ENCODE measurements at places on chromosomes 13 and 19.

DNA sequence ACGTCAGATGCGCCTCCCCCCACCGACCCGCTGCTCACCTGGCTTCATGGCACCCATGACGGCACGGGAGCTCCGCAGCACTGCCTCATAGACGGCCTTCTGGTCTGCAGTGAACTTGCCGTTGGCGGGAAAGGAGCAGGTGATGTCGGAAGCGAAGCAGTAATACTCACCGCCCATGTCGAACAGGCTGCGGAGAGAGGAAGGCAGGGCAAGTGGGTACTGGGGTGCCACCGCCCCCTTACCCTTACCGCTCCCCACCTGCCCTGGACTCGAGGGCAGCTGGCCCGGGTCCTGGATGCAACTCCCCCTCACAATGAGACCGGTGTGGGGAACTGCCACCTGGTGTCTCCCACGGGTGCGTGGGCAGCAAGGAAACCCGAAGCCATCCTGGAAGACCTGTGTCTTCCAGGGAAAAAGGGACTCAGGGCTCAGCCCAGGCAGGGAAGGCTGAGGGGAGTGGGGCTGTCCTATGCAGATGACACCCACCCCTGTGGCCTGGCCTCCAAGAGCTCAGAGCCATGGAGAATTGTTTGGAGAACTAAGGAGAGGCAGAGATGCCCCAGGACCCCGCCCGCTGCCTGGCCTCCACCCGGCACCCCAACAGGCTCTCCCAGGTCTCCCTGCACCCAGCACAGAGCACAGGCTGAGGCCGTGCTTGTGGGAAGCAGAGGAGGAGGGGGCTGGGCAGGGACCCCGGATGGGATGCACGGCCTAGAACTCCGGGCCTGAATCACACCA is 28.3 kb downstream of the CEBPG start:
- DNase-seq, result no peak

GRCh38 chr19:5152767-5153532 is 184.0 kb downstream of the KDM4B start:
- no peak for DNase-seq

GRCh38 chr19:35671818-35672217 is 5.5 kb downstream of the UPK1A start:
- no peak for DNase-seq

GRCh38 chr19:38134540-38135149 is 89.4 kb downstream of the DPF1 start:
- DNase-seq, result peak; percentile 16

GRCh38 chr19:54209058-54209810 is 8.6 kb downstream of the RPS9 start:
- DNase-seq, result no peak

- DNase-seq, result no peak
Observed at GRCh38 chr13:100594731-100595130, 6.1 kb upstream of the GGACT start.

DNA sequence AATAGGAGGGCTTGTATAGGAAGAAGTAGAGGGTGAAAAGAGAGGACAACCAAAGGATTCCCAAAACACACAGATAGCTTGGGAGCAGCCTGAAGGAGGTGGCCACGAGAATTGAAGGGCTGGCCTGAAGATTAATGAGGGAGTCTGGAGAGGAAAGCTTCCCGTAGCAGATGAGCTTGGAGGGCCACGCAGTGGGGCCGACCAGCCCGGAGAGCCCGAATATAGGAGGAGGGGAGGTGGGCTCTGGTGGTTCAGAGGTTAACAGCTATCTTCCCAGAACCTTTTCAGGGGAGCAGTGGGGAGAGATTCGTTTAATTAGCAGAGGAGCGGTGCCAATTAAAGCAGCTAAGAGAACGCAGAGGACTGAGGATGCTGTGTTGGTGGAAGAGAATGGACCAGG is 154.9 kb downstream of the STK24 start:
- no peak for DNase-seq

DNA sequence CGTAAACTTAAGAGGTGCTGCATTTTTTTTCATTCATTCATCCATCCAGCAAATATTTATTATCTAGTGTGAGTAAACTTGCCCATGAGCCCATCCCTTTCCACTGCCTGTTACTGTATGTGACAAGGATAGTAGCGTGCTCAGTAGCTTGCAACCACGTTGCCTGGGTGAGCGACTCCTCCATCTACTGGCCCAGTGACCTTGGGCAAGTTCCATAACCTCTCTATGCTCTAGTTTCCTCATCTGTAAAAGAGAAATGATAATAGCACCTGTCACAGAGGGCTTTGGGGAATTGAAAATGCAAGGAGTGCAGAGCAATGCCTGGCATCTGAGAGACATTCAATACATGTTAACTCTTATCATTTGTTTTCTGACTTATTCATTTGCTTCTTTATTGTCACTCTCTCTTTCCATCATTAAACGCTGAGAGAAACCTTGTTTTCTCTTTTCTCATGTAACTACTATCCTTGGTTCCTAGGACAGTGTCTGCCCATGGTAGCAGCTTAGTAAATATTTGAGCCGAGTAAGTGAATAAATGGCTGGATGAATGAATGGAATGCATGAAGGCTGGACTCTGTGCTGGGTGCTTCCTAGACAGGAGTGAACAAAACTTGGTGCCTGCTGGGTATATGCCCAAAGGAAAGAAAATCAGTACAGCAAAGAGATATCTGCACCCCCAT is 19.9 kb downstream of the LRCH1 start:
- DNase-seq, result no peak

DNA sequence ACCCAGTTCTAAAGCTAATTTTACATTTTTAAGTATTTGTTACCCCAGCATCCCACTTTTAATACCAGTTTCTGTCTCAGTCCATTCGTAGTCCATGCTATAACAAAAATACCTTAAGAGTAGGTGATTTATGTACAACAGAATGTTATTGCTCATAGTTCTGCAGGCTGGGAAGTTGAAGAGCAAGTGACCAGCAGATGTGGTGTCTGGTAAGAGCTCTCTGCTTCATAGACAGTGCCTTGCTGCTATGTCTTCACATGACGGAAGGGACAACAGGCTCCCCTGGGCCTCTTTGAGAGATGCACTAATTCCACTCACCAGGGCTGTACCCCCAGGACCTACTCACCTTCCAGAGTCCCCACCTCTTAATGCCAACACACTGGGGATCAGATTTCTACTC is 96.6 kb downstream of the COL4A2 start:
- no peak for DNase-seq

- peak; percentile 14 for DNase-seq
Observed at GRCh38 chr19:48393559-48394330, at the start of gene GRIN2D. Gene GRIN2D, plus strand, starts transcription at chr19:48393668. Its CDS starts 4,725 bp downstream, at chr19:48398393.

DNA sequence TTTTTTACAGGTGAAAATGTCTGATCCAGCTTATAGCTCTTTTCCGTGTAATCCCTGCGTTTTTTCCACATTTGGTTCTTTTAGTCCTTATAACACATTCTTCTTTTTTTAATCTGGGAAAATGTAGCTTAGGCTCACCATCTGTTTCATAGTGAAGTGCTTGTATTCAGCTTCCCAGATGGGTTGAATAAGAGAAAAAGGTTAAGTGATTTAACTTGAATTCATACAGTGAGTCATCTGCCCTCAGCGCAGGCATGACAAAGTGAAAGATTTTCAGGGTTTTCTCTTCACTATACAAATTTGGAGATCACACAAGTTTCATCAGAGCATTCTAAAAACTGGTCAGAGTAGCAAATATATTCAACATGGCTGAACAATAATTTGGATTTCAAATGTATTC is 224.8 kb downstream of the SPRY2 start:
- no peak for DNase-seq

- no peak for DNase-seq
Observed at GRCh38 chr13:44819245-44819644, 170.0 kb downstream of the NUFIP1 start.

DNA sequence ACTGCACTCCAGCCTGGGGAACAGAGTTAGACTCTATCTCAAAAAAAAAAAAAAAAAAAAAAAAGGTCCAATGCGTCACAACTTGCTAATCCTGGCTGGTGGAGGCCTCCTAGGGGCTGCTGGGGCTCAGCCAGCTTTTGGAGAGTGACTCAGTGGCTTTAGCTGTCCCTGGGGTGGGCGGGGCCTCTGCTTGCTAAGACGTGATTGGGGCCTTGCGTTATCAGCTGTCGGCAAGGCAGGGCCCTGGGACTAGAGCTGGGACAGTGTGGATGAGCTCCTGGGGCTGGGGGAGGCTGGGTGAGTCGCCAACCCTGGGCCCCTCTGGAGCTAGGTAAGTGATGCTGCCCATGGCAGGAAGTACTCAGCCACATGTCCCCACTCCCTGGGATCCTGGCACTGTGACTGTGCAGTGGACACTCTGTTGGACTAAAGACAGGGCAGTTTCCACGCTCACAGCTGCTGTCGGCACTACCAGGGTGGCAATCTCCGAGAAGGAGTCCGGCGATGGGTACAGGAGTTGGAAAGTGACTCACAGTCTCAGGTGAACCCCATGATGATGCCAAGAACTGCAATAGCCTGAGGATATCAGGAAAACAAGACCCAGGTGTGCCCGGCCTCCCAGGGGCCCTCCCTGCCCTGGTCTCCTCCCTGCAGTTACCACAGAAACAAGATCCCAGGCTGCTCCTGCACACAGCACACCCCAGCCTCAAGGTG is 32.2 kb downstream of the F2RL3 start:
- DNase-seq, result no peak

DNA sequence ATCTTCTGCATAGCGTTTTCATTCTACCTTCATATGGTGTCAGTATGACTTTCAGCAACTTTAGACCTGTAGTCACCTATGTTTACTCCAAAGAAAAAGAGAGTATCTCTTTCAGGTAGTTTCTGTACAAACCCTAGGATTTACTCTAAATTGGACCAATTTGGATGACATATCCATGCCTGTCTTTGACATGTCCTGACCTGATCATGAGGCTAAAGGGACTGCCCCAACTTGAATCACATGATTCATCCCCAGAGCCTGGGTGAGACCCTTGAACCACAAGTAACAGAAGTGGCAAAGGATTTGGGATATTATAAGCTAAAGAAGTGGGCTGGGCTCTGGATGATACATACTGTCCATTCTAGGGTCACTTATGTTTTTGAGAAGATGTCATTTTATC is 124.5 kb upstream of the CSNK1A1L start:
- no peak for DNase-seq

DNA sequence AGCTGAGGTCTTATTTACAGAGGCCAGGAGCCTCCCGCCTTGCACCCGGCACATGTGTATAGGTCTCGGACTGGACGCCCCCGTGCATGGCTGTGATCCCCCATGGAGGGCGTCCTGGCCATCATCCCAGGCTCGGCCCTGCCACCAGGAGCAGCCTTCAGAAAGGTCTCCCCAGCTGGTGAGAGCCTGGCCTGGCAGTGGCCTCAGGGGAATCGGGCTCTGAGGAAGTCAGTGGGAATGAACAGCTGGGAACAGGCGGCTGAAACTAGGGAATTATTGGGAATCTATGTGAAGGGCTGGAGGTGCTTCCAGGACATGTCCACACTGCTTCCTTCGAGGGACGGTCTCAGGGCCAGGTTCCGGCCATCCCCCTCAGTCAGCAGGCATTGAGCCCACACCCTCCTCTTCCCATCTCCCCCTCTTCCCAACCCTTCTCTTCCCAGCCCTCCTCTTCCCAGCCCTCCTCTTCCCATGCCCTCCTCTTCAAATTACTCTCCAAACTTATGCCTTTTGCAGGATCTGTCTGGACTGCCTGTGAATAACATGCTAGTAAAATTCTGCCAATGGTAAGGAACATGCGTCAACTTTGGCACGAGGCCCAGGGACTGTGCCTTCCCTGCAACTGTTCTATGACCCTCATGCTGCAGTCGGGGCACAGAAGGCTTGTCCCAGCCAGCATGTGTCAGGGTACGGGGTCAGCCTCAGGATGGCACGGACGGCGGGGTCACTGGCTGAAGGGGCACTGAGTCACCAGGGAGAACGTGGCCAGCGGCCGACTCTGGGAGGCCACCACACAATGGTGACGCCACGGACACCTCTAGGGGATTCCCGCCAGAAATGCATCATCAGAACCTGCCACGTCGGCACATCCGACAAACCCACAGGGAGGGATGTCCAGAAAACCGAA is 24.2 kb upstream of the C13orf46 start:
- no peak for DNase-seq

GRCh38 chr19:48698046-48698445 is 2.3 kb downstream of the FUT2 start:
- no peak for DNase-seq

DNA sequence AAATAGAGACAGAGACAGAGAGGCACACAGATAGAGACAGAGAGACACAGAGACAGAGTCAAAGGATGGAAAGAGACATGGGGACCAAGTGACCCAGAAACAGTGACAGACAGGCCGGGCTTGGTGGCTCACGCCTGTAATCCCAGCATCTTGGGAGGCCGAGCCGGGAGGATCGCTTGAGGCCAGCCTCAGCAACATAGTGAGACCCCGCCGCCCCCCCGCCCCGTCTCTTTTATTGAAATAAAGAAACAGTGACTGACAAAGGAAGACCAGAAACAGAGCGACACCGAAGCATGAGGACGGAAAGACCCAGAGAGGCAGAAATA is 848 bp upstream of the NECTIN2 start:
- no peak for DNase-seq

- DNase-seq, result no peak
Observed at GRCh38 chr19:33298146-33298911, 4.0 kb downstream of the CEBPA start.

- DNase-seq, result no peak
Observed at GRCh38 chr13:87906411-87906810, 235.2 kb downstream of the SLITRK5 start.

- no peak for DNase-seq
Observed at GRCh38 chr13:33150126-33150525, 133.9 kb downstream of the KL start.

- DNase-seq, result no peak
Observed at GRCh38 chr19:48881741-48882657, 9.8 kb downstream of the PPP1R15A start.

- peak; percentile 68 for DNase-seq
Observed at GRCh38 chr19:53906211-53907192, 2.6 kb upstream of the CACNG7 start.

DNA sequence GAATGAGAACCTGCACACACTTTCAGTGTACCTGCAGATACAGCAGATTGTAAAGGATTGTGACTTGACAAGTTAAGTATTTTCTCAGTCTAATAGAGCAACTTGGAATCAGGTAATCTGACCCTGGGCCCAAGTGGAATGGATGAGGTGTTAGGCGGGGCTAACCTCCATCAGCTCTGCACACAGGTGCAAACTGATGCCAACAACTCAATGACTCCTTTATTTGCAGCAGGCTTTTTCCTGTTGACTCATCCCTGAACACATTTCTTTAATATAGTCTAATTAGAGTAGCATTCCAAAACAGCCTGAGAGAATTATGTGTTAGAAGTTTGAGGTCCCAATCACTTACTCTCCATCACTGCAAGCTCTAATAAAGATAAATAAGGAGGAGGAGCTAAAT is 48.8 kb downstream of the TPT1 start:
- DNase-seq, result no peak

DNA sequence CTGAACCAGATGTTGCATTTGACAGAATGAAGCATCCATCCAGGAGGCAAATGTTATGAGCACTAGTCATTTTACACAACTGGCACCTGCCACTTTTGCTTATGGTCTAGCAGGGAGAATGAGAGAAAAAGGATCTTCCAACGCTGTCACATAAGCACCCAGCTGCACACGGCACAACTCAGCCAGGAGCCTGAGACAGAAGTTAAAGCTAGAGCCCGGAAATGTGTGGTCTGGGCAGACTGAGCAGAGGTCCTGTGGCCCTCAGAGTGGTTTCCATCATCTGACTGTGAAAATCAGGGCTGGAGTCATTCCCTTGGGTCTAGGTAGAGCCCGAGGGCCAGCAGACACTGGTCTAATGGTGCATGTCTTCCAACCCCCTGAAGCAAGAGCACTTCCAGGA is 78.4 kb upstream of the XPO4 start:
- DNase-seq, result no peak

All from activated CD4-positive, alpha-beta T cell treated with anti-CD3 and anti-CD28 coated beads for 4 hours (primary cell).